ENCODE measurements at places on chromosomes 12 and 14. TPM values are rescaled to one million over a fixed set of nuclear protein-coding genes. Genes with fewer than 3 reads are reported as not detected.

GRCh38 chr12:112188130-112188830 is 62.9 kb downstream of the TRAFD1 start:
- DNase-seq = no peak

Gene GOLGA3
- 29.2 TPM for polyA plus RNA-seq

- no peak for DNase-seq
Observed at GRCh38 chr12:23472329-23472971, 477.0 kb downstream of the SOX5 start.

Gene ETV6
- 4.4 TPM for polyA plus RNA-seq

Measured in stomach (tissue), 19 donors.